ENCODE measurements at places on chromosomes 12 and 14. TPM values are rescaled to one million over a fixed set of nuclear protein-coding genes. Genes with fewer than 3 reads are reported as not detected.

The PLBD1 gene
- 16.2 TPM for total RNA-seq

The STYX gene
- total RNA-seq, result 22.8 TPM

The CAPS2 gene
- 13.3 TPM for total RNA-seq

The NKX2-1 gene
- total RNA-seq, result not detected

The HAL gene
- not detected for total RNA-seq

The SCN8A gene
- 0.41 TPM for total RNA-seq

The PLEKHG7 gene
- total RNA-seq, result not detected

The PPFIA2 gene
- 3.0 TPM for total RNA-seq

The DERA gene
- 46.4 TPM for total RNA-seq

The GLI1 gene
- total RNA-seq, result not detected

The MMP19 gene
- total RNA-seq, result 6.0 TPM

All from sigmoid colon (tissue), 7 donors.